Activated T-cell treated with anti-CD3 and anti-CD28 coated beads, Interleukin-2, amount 50 U/mL, for 1 hour (primary cell): ENCODE measurements at places on chromosomes 16 and 17.
A peak's percentile ranks its signal among the peaks of the same experiment; 100 is the strongest.

GRCh38 chr17:1110862-1111598 lies 68.8 kb downstream of the ABR start:
- no peak for DNase-seq

DNA sequence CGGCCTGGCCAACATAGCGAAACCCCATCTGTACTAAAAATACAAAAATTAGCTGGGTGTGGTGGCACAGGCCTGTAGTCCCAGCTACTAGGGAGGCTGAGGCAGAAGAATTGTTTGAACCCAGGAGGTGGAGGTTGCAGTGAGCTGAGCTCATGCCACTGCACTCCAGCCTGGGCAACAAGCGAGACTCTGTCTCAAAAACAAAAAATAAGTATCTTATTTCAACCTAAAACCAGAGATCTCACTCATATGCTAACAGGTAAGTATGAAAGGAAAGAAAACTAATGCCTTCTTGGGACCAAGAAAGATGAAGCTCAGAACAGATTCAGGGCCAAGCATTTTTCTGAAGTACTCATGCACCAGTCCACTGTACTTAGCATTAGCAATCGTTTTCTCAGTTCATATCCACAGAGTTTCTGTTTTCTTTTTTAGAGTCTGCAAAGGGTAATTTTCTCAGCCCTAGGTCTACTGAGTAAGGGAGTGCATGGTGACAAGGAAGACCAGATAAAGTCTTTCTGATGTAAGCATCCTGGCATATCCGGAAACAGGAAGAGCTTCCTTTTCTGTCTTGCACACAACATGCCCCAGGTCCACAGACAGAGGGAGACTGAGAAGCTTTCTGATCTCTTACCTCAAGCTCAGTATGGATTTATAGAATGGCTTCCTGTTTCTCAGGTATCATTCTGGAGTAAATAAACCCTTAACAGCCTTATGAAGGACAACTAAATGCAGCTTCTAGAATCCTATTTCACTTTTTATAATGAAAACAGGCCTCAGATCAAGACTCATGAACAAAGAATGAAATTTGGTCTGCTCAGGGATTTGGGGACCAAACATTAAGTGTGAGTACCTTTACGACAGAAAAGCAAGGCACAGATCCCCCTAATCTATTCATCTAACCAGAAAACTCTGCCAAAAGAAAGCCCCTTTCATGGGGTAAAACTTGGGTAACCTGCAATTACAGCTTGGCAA lies 38.7 kb upstream of the FOXJ1 start:
- DNase-seq = peak; percentile 17

DNA sequence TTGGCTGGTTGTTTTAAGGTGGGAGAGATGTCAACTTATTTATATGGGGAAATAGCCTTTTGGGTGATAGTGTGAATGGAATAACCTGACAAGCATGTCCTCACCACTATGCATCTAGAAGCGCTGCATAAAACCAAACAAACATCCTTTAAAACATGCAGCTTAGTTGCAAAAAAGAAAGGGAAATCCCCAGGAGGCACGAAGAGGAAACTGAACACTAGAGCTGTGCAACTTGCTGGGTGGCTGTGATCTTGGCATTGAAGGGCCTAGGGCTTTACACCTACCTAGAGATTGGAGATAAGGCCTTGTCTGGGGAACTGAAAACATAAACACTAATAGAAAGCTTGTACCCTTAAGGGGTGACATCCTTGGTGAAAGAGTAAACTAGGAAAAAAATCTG lies 7.3 kb downstream of the C16orf54 start:
- DNase-seq = no peak

DNA sequence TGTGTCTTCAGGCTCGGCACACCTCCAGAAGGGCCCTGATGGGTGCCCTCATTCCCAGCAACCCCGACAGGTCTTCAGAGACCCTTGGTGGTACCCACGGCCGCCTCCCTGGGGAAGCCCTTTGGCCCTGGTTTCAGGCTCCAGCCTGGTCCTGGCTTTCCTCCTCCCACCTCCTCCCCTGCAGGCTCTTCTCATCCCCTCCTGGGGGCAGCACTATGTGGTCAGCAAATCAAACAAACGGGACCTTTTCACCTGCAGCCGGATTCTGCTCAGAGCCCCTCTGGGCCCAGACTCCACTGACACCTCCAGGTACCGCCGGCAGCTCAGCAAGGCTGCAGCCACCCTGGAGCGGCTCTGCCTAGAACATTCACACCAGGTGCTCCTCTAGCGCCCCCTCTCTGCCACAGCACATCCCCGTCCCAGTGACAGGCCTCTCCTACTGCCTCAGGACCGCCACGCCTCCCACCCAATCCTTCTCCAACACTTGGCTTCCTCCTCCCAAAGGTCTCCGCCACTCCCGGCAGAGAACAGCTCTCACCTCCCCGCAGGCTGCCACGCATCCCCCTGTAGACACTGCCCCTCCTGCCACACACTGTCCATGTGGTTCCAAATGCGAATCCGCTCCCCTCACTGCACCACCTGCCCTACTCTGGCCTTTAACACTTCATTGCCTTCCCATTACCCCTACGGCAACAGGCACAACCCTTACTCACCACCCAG lies 12.0 kb downstream of the CORO7 start:
- no peak for DNase-seq

DNA sequence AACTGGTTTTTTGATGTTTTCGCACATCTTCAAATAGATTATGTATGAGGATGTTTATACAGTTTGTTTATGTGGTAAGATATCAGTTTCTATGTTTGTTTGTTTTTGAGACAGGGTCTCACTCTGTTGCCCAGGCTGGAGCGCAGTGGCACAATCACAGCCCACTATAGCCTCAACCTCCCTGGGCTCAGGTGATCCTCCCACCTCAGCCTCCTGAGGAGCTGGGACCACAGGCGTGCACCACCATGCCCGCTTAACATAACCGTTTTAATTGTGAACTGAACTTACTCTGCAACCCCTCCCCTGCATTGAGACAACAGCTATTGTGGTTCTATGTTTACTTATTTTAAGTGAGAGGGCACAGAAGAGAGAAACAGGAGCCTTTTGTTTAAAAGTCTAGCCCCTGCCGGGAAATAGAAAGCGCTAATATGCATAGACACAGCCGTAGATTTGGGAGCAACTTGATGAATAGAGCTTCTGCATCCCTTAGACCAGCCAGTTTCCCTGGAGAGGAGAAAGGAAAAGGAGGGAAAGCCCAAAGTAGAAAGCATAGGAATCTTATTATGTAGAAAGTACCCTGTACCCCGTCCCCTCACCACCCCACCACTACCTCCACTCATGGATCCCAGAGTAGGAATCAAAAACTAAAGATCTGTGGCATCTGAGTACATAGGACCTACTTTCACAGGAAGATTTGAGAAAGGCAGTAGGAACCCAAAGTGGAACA lies 19.6 kb upstream of the APPBP2 start:
- DNase-seq = no peak

DNA sequence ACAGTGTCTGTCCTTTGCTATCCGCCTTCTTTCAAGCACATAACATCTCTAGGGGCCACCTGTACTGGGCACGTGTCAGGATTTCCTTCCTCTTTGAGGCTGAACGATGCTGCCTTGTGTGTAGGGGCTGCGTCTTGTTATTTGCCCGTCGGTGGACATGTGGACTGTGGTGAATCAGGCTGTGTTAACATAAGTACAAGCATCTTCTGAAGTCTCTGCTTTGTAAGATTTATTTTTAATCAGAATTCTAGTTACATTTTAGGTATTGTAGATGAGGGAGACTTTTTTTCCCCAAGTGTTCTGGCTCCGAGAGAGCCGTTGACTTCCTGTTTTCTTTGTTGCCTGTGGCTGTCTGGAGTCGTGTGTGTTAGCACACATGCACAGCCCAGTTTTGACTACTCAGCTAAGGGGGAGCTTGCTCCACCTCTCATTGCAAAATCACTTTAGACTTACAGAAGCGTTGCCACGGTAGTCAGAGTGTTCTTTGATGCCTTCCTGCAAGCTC lies 26.1 kb downstream of the SPG7 start:
- DNase-seq = peak; percentile 38

- no peak for DNase-seq
Measured at GRCh38 chr16:58506241-58507194, 6.6 kb downstream of the NDRG4 start.

- DNase-seq = peak; percentile 12
Measured at GRCh38 chr17:80395402-80396151, 19.4 kb upstream of the ENDOV start.

- no peak for DNase-seq
Measured at GRCh38 chr17:48799069-48799723, 17.8 kb downstream of the TTLL6 start.

GRCh38 chr16:12829096-12829888 lies 25.6 kb upstream of the CPPED1 start:
- DNase-seq = no peak

- no peak for DNase-seq
Measured at GRCh38 chr17:8108972-8109660, 9.2 kb downstream of the ALOXE3 start.

- DNase-seq = no peak
Measured at GRCh38 chr17:17508019-17508535, 11.9 kb upstream of the RASD1 start.

DNA sequence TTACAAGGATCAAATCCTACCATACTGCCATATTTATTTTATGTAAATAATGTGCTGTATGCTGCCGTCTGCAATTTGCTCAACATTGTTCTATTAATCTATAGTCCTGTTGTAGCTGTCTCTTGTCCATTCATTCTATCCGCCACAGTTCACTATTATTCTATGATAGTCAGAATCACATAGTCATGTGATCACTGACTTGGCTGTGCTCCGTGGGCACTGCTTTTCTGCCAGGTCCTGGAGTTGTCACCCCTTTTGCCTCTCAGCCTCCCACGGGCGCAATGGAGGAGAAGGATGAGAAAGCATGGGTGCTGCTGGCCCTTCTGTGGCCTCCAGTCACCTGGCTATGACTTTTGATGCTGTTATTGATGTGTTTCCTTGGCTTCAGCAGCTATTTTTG lies 37.3 kb upstream of the ANKFY1 start:
- no peak for DNase-seq

GRCh38 chr17:57720386-57721035 lies 24.6 kb downstream of the CCDC182 start:
- DNase-seq = no peak

GRCh38 chr17:68290268-68290954 lies 516 bp downstream of the SLC16A6 start:
- DNase-seq = peak; percentile 70

- DNase-seq = no peak
Measured at GRCh38 chr17:58507123-58507634, 7.3 kb downstream of the MTMR4 start.

GRCh38 chr17:69735285-69735684 lies 320.8 kb downstream of the MAP2K6 start:
- DNase-seq = no peak

DNA sequence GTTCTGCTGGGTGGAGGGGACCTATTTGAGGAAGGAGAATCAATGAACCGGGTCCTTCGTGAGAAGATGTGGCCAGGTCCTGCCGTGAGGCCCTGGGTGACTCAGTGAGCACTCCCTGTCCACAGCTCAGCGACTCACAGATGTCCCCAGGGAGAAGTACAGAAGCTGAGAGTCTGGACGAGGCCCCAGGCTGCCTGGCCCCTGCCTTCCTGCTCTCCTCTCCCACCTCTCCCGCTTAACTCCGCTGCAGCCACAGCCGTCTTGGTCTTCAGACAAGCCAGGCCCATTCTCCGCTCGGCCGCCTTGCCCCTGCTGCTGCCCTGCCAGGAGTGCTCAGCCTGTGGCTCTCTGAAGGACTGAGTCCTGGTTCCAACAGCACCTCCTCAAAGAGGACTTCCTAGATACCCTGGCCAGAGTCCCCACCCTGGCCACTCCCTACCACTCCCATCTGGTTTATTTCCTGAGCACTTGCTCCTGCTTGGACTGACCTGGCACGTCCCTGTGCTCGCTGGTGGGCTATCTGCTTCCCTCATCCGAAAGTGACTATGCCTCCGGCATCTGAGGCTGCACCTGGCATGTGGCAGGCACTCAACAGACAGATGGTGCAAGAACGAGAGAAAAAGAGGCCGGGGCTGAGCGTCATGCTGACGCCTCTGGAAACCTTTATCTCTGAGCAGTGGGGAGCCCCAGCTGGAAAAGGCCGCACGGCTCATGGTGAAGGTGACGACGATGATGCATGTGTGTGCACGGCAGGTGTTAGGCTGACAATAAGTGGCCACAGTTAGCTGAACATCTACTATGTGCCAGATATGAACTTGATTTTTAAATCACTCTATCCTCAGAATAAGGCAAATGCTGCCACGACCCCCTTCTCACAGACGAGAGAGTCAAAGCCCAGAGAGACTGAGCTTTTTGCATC lies 9.2 kb upstream of the TNFRSF13B start:
- no peak for DNase-seq

DNA sequence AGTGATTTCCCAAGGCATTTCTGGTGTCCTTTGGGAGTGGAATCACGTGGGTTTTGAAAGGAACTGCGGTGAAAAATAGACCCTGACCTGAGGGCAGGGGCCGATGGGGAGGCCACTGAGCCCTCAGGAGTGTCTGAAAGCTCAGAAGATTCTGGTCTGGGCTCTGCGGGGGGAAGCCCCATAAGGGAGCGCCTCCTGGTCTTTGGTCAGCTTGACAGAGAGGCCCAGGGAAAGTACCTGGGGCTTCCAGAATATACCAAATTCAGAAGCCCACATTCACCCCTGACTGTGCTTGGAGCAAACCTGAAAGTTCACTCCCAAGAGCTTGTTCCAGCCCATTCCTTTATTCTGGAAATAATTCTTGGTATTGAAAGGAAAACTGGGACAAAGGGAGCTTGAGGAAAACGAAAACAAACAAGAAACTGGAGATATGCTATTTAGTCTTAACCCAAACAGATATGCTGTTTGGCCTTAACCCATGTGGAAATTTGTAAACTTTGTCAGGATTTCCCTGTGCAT lies 23.2 kb upstream of the NAGLU start:
- DNase-seq = no peak

GRCh38 chr16:71775949-71776348 lies 32.7 kb downstream of the AP1G1 start:
- no peak for DNase-seq

DNA sequence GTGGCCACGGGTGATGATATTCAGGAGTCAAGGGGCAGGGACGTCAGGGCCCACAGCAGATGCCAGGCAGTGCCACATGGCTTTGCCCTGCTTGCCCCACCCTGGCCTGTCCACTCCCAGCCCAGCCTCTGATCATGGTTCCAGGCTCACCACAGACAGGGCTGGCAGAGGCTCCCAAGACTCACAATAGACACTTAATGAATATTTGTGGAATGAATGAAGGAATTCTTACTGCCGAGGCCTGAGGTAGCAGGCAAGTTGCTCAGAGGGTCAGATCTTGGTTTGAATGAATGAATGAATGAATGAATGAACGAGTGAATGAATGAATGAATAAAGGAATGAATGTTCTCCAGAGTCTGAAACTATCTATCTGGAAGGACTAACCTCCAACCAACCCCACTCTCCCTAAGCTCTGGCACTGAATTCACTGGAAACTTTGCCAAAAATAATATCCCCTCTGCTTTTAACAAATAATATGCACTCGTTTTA lies 60.9 kb downstream of the RAI1 start:
- no peak for DNase-seq

GRCh38 chr17:32503251-32504165 lies 16.7 kb downstream of the CDK5R1 start:
- no peak for DNase-seq
